Stimulated activated CD8-positive, alpha-beta memory T cell treated with anti-CD3 and anti-CD28 coated beads, Interleukin-15, amount 100 ng/mL, for 4 hours (primary cell): ENCODE measurements at places on chromosomes 1 and 21.

DNA sequence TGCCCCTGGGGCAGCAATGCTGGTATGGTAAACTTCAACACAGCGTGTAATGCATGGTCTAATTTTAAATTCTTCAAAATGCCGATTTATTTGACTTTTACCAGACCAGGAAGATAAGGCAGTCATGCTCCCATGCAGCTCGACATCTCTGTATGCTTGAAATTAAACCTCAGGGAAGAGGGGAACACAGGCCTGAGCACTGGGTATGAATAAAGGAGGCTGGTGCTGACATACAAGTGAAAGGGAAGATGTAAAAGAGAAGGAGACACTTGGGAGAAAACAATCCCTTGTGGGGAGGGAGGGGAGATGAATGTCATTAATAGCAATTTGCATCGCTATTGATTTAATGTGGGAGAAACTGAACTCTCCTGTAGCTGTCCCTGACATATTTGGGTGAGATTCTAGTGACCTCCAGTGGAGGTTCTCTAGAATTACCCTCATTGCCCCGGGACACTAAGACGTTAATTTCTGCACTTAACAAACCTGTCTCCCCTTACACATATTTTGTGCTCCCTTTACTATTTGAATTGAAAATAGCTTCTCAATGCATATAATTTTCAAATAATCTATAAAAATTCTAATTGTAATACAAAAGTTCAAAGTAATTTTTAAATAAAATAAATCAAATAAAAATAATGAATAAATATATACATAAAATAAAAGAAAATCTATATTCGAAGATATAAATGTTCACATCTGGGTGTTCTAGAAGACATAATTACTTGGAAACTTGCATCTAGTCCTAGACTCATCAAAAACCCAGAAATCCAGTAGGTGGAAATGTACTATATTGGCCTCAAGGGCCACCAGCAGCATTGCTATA lies 283.1 kb downstream of the LMX1A start:
- DNase-seq: no peak

- no peak for DNase-seq
Observed at GRCh38 chr1:51058858-51059257, 43.2 kb upstream of the C1orf185 start.

- no peak for DNase-seq
Observed at GRCh38 chr1:231272880-231273279, 31.9 kb downstream of the GNPAT start.

DNA sequence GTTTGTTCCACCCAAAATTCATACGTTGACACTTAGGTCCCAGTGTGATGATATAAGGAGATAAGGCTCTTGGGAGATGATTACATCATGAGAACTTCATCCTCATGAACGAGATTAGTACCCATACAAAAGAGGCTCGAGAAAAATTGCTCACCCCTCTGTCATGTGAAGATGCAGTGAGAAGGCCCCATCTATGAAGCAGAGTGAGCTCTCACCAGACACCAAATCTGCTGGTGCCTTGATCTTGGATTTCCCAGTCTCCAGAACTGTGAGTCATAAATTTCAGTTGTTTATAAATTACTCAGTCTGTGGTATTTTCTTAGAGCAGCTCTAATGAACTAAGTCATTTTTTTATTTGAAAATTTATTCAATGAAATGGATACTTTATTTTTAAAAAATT lies 42.6 kb upstream of the USP25 start:
- no peak for DNase-seq

GRCh38 chr1:181541947-181542346 lies 58.6 kb downstream of the CACNA1E start:
- DNase-seq: no peak

DNA sequence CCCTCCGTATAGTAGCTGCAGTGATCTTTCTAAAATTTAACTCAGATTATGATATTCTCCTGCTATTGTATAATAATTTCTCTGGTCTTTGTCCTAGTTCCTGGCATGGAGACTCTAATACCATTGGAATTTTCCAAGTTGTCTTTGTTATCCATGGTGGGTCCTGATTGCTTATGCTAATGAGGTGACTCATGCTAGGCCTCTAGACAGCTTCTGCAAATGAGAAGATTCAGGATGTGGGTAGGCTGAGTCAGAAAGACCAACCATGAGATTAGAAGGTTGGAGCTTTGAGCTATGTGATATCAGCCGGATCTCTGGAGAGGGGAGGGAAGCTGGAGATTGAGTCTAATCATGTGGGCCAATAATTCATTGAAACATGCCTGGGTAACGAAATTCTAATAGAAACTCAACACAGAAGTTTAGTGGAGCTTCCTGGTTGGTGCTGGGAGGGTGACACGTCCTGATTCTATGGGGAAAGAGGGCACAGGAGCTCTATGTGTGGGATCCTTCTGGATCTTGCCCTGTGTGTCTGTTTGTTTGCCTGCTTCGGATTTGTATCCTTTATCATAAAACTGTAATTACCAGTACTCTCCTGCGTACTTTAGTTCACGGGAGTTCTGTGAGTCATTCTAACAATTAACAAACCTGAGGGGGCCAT lies 73.2 kb upstream of the CNIH3 start:
- no peak for DNase-seq

DNA sequence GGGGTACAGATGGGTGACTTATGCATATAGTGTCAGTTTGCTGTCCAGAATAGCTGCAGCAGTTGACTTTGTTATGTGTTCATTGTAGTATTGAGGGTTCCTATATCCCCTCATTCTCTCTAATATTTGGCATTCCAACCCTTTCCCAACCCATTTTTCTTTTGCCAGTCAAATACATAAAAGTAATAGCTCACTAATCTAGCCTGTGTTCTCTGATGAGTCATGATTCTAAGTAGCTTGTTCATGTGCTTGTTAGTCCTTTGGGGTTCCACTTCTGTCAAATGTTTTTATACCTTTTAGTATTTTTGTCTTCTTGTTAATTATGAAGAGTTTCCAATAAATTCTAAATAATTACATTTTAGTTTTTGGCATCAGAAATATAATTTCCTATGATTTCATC lies 99.2 kb upstream of the MROH9 start:
- no peak for DNase-seq
